ENCODE measurements at places on chromosomes 2 and 18.

GRCh38 chr18:5162111-5162510, 34.9 kb downstream of the AKAIN1 start:
- DNase-seq = no peak

DNA sequence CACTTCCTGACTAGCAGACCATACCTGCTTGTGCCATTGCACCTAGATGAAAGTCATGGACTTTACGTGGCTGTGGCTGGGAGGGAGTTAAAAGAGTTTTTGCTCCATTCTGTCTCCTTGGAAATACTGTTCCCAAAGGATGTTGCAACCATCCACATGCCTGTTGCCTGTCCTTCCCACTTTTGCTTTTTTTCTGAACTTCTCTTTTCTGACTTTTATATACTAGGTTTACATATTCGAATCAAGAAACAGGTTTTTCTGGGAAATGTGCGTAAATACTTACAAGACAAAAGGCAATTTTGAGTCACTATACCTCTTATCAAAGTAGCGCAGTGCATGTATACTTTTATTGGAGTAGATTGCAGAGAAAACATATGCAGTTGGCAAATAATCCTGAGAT, 244.8 kb downstream of the PRKCE start:
- no peak for DNase-seq

DNA sequence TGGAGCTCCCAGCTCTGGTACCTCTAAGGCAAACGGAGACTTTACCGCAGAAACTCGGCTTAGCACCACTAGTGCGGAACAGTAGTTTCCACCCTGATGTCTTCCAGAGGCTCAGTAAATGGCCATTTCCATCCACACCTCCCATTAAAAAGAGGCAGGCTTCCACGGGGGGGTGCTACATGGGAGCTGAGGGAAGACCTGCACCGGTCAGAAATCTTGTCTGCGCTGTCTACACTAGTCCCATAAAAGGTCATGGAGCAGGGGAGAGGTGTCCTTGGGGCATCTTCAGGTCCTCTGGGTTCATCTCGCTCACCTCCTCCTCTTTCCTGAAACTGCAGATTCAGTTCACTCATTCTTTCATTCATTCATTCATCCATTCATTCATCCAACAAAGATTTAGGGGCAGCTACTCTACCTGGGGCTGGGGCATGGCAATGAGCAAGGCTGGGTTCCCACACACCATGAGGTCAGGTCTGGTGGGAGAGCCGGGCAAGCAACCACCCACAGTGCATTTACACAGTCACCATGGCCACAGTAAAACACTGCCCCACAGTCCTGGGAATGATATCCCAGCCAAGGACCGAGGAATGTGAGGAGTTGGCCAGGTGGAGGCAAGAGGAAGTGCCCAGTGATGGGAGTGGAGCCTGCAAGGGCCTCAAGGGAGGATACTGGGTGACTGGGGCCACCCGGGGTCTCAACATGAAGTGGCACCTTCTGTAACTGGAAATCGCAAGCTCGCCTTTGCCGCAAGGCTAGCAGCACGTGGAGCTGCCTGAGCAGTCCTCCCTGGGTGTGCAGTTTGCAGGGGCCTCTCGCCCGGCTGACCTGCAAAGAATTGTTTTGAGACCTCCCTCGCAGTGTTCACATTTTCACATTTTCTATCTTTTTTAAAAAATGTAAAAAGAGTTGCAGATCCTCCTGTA, 180.2 kb upstream of the RAB6C start:
- DNase-seq = peak; percentile 43

GRCh38 chr2:69390001-69390400, 3.0 kb upstream of the GFPT1 start:
- DNase-seq = peak; percentile 9

GRCh38 chr2:43225093-43225787, 1.2 kb downstream of the ZFP36L2 start:
- DNase-seq = peak; percentile 71

DNA sequence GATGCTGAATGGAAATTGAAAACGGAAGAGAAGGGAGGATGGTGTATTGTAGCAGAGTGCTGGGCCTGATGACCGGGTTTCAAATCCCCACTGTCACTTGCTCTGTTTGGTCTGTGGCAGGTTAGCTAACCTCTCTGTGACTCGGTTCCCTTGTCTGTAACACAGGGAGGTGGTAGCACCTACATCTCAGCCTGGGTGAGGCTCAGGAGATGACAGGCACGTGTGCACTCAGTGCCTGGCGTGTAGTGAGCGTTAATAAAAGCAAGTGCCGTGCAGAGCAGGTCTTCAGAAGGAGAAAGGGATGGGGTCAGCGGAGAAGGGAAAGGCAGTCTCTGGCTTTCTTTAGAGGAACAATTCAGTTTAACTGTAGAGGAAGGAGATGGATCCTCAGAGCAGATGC, 125.5 kb upstream of the SMIM21 start:
- DNase-seq = no peak

GRCh38 chr2:73930386-73930785, 3.7 kb downstream of the DGUOK start:
- DNase-seq = no peak

DNA sequence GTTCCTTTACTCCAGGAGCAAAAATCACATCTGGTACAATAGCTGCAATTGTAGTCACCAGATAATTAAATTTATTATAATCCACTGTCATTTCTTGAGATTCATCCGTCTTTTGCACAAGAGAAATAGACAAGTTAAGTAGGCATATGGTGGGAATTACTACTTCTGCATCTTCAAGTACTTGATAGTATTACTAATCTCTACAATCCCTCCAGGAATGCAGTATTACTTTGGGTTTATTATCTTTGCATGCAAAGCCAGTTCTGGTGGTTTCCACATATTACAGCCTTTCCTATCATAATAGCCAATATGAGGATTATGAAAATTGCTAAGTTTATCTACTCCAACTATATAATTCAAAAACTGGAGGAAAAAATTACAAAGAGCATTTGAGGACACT, 254.1 kb downstream of the IKZF2 start:
- no peak for DNase-seq

- peak; percentile 35 for DNase-seq
Observed at GRCh38 chr2:236632295-236633218, 62.9 kb downstream of the ACKR3 start.

GRCh38 chr2:238159071-238159539, 335 bp downstream of the ERFE start:
- no peak for DNase-seq
